ENCODE measurements at places on chromosomes 4 and X.

GRCh38 chrX:17984415-17984814 lies 123.3 kb upstream of the RAI2 start:
- no peak for DNase-seq

- DNase-seq: no peak
These were observed 1303.4 kb downstream of the TECRL start for GRCh38 chr4:63105839-63106238.

GRCh38 chr4:8675383-8675782 lies 82.8 kb downstream of the CPZ start:
- no peak for DNase-seq

DNA sequence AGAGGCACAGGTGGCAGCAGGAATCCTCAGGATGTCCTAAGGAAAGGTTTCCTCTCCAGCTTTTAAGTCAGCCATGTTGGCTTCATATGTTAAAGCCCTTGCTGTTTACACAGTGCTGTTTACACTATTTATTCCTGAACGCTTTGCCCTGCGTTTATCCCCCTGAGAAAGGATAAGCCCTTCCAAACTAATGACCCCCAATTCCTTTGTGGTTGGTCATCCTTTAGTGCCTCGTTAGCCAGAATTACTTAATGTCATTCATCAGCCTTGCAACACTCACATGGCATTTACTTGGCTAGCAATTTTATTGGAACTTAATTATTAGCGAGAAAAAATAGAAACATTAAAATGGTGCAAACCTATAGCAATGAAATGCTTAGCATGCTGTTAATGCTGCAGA lies 23.8 kb downstream of the VCX2 start:
- no peak for DNase-seq

DNA sequence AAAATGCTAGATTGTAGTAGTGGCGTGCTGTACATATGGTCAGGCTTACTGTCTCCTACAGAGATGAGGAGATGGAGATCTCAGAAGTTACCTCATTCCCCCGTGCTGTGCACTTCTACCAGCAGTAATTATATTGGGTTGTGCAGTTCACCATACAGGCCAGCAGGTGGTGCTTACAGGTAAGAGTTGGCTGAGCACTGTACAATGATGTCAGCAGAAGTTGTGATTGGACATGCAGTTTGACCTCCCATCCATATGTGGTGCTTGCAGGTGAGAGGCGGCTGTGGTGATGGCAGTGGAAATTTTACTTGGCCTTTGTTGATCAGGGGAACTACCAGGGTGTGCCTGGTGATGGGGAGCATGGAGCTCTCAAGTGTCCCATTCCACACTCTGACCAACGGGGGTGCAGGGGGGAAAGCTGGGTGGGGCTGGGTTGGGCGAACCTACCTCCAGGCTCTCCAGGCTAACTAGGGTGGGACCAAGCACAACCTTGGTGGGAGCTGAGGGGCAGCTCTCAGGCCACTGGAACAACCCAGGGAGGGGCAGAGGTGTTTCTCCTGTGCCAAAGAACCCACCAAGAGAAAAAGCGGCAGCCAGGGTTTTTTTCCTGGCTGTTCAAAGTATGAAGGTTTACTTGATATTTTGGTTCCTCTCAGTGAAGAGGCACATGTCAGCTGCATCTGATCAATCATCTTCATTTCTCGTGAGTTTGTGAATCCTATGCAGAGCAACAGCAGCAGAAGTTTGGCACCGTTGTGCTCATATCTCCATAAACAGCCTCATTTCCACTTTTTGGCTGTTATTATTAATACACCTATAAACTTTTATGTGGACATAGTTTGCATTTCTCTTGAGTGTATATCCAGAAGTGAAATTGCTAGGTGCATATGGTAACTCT lies 73.8 kb upstream of the FREM3 start:
- DNase-seq: no peak

- no peak for DNase-seq
These were observed 67.5 kb downstream of the TECRL start for GRCh38 chr4:64341711-64342110.

- no peak for DNase-seq
These were observed 203.1 kb downstream of the FAT4 start for GRCh38 chr4:125517831-125518230.

DNA sequence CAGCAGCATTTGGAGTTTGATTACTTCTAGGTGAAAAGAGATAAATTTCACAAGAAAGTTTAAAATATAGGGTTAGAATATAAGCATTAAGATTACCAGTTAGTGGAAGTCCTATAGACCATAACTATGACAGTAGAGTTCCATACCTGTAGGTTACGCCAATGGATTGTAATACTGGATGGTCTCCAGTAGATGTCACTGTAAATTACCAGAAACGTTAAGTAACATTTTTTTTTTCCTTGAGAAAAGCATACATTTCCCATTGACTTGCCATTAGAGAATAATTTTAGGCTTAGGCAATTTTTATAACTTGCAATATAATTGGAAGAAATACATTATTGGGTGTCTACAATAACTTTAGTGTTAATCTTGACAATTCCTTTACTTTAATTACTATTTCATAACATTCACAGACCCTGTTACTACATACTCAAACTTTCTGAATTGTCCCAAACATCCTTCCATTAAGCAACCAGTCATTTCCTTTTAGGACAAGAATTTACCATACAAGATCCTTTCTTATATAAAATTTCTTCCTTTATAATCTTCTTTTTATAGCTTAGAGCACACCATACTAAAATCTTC lies 304.1 kb upstream of the TECRL start:
- no peak for DNase-seq

GRCh38 chr4:176794151-176794550 lies 1.4 kb upstream of the VEGFC start:
- DNase-seq: no peak

DNA sequence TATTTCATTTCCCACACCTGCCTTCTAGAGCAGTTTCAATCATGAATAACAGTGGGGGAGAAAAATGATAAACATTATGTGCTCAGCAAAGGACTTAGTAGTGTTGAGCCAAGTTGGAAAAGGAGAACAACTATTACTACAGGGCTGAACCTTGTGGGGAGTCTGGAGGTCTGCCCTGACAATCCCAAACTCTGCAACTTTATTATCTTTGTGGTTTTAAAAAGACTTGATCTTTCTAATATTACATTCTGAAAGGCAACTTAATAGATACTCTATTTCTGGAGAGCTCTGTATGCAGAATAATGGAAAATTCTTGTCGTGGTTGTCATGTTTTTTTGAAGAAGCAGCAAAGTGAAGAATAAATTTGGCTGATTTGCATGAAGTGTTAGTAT lies 116.1 kb downstream of the SPCS3 start:
- DNase-seq: no peak

DNA sequence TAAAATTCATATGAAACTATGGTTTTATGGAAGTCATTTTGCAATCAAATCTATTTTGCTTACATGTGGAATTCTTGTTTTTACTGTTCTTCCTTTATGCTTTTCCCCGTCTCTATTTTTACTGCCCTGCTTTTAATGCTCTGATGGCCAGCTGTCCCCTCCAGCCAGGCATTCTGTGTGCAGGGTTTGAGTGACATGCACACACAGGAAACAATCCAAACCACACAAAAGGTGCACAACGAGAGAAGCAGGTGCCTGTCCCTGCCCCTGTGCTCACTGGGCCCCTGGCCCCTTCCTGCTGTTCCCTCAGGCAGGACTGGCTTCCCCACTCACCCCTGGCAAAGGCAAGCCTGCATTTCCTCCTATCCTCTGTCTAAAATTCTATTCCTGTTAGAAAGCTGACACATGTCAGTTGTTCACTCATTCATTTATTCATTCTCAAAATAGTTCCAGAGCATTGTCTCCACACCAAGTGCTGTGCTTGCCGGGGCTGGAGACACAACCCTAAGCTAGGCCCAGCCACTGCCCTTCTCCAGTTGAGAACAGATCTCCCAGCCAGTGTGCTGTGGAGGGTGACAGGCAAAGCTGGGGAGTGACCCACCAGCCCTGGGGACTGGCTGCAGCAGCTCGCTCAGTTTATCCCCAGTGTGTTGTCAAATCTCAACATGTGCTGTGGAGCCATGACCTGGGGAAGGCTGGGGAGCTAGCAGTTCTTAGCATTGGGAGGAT lies 346.3 kb downstream of the FBXW7 start:
- DNase-seq: no peak

DNA sequence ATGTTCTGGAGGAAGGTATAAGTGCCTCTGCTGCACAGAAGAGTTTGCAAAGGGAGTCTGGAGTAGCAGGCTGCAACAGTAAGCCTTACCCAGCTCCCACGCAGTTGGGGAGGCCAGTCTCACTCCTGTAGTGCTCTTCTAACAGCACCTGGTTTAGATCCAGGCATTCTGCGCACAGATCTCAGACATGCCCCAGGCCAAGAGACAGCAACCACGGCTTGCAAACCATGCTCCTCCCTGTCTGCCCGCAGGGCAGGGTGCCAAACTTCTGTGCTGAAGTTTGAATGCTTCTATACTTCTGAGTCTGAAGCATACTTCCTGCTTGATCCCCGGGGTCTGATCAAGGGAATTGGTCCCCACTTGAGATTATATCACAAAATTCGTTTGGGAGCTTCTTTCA lies 106.3 kb downstream of the LINC00632 start:
- no peak for DNase-seq

DNA sequence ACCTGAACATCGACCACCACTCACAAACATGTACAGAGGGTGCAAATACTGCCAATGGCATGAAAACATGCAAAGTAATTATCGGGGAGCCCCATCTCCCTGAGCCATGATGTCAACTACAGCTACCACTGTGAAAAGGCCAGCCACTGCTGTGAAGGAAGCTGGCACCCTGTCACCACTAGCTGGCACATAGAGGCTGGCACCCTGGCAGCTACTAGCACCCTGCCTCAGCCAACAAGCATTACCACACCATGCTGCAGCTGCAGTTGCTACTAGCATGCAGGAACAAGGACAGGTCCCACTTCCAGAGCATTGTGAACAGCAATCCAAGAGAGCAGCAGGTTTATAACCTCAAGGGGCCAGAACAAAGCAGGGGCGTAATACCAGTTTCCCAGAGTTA lies 81.4 kb downstream of the PRR32 start:
- DNase-seq: no peak

GRCh38 chrX:9438933-9439494 lies 25.8 kb upstream of the TBL1X start:
- no peak for DNase-seq

DNA sequence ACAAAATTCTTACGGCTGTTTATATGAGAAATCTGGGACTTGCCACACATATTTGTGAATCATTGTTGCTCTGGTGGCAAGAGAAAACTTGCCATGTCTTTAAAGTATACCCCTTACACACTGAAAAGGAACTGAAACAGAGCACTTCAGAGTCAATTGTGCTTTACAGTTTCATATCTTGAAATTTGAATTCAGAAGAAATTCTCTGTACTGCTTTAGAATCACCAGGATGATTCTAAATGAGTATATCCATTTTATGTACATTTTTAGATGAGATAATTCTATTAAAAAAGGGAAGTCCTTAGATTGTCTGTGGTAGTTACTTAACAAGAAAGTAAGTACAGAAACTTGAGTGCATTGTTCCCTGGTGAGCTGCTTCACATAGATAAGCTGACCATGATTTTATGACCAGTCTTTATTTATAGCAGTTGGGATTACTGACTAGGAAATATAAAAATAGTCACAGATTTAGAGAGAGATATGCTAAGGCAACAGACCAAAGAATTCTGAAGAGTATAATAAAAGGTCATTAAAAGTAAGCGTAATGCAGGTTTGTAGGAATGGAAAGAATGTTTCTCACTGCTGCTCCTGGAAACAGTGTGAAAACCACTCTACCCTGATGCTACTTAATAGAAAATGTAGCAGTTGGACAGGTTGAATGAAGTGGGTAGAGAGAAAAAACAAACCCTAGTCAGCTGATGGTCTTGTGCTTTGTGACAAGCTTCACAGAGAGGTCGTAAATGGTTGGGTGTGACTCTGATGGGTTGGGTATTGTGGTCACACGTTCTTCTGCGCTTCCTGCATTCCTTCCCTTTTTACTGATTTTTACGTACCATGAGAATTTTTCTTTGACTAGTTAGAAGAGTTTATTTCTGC lies 41.0 kb downstream of the FNIP2 start:
- no peak for DNase-seq

DNA sequence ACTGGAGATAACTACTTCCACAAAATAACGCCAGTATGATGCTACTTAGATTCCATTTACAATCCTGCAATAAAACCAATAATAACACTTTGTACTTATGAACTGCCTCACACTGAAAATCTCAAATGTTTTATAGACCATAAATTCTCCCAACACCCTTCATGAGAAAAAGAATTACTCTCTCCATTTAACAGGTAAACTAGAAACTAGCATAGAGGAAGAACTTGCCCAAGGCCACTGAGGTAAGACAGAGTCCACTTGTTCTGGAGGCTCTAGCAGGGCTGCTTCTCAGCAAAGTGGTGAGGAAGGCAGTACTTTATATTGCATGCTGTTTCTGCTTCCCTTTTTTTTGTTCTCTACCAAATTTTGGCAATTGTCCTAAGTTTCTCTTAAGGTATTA lies 11.5 kb upstream of the BMP3 start:
- no peak for DNase-seq

DNA sequence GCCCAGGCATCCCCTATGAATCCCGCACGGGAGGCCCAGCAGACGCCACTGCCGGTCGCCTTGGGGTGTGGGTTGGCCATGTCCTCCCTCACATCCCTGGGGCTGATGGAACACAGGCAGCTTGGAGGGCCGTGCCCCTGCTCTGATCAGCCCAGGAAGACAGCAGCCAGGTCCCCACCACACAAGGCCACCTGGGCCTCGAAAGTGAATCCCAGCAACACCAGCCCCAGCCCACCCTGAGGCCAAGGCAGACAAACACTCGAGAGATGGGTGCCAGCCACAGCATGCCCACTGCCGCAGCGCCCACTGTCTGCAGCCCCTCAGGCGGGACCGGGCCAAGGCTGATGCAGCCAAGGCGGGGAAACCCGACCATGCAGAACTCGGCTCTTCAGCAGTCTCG lies 85.5 kb downstream of the HMX1 start:
- no peak for DNase-seq

DNA sequence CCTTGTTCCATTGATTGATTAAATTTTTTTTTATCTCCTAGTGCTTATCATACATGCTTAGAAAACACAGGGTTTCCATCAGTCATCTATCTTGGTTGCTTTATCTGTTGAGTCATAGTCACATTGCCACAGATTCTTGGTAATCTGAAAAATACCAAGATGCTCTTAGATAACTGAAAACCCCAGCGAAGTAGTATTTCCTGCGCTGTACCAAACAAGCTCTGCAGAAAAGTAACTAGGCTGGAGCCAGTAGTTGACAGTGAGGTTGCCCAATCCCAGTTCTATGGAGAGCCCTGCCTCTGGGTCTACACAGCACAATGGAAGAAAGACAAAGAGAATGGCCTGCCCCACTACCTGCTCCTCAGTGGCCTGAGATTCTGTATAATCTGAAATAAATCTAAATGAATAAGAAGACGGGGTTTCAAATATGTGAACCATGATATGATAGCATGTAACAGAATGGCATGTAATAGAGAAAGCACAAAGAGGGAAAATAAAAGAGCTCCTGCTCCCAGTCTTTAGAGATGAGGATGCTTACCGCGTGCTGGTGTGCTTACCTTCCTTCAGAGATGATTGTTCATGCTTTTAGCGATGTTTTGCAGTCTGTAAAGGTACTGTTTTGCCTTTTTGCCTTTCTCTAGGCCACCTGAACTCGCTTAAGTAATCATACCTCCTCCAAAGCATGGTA lies 55.3 kb upstream of the RAPGEF2 start:
- DNase-seq: no peak

GRCh38 chrX:106378616-106379015 lies 210.5 kb downstream of the PWWP3B start:
- no peak for DNase-seq
